ENCODE measurements at places on chromosomes 6 and 20.

DNA sequence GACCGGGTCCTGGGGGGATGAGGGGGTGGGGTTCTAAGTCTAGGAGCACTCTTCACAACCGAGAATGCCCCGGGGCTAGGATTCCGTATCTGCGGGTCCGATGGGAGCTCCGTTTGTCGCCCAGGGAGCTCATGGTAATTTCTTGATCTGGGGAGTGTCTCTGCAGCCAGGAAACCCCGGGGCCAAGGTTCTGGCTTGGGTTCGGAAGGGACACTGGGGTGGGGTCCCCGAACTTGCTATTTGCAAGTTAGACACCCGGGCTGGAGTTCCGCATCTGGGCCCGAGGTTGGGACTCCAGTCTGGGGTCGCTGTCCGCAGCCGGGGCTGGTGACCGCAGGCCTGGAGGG, 397 bp downstream of the PEDS1 start:
- DNase-seq: no peak

DNA sequence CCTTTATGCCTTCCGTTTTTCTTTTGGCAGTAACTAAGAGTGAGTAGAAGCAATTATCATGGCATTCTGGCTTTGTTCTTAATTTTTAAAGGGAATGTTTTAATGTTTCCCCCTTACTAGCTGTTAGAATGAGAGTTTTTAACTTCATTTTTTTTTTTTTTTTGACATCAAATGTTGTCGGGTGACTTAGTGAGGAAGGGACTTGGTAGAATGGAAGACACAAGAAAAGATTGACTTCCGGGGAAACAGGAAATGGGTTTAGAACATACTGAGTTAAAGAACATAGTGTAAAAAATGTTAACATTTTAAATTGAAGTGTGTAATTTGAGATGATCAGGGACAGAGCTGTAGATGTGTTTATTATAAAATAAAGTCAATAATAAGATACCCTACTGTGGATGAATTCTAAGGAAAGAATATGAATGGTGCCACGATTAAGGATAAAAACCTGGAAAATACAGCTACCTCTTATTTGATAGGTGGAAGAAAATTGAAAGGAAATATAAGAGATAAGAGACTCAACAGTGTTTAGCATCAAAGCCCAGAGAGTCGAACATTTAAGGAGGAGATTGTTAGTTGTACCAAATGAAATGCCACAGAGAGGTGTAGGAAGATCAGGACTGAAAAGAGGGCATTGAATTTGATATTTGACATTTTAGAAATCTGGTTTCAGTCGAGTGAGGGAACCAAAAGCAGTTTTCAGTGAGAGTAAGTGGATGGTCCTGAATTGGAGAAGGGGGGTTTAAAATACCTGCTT, 9.4 kb downstream of the HSF2 start:
- no peak for DNase-seq

GRCh38 chr6:80449726-80450125, 343.3 kb downstream of the BCKDHB start:
- no peak for DNase-seq

GRCh38 chr6:134173936-134174671, 121.7 kb upstream of the SLC2A12 start:
- DNase-seq: peak; percentile 20

DNA sequence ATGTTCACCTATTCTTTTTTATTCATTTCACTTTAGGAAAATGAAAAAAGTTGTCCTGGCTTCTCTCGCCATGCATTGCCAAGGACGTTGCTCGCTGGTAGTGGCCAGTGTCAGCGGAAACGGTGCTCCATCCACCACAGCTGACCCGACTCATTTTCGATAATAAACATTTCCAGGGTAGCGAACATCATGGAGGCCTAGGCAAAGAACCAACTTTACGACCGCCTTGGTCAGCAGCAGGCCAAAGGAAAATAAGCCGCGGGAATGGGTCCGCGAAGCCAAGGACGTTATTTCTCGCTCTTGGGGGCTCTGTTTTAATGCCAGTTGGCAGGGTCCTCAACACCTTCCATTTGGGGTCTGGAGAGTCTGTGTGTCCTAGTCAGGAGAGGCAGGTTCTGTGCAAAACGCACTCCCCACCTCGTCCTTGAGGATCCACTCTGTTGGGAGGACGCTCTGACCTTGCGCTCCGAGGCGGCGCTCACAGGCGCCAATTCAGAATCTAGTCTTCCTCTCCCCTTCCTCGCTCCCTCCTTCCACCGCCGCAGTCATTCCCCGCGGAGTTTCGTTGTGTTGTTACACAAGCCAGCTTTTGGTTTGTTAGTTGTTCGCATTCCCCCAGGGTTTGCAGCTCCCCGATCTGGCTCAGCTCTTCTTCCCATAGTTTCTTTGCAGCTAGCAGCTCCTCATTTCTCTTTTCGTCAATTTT, 4.1 kb upstream of the PAX1 start:
- DNase-seq: no peak

DNA sequence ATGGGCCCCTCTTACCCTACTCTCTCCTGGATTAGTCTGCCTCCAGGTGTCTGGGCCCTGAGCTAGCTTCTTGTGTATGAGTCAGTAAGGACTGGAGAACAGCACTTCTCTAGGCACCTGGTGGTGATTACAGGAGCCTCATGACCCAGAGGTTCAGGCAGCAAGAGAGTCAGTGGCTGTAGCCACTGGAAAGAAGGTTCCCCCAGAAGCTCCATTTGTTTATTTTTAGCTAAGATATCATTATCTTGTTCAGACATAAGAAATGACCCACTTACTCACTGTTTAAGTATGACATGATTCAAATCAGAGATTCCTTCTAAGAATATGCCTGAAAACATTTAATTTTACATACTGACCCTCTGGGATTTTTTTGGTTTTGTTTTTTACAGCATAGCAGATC, 23.6 kb upstream of the SLC4A11 start:
- DNase-seq: no peak
